ENCODE measurements at places on chromosomes 6 and 20.
A peak's percentile ranks its signal among the peaks of the same experiment; 100 is the strongest.

- no peak for DNase-seq
Measured at GRCh38 chr6:114569669-114570068, 226.8 kb upstream of the HS3ST5 start.

GRCh38 chr20:48686238-48687116 is 141.3 kb downstream of the PREX1 start:
- DNase-seq, result no peak

DNA sequence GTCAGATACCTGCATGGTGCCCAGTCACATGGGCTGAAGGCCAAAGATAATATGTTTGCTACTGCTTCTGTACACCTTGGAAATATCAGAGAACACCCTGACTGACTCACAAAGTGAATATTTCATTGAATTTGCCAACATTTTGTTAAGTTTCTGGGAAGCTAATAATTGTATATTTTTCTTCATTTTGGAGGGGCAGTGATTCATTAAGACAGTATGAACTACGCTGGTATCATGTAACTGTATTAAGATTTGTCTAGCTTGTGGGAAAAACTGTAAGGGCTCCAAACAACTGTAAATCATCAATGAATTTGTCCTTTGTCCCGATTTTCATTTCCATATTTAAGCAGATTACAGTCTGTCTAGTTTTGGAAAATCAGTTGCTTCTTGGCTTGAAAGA is 102.3 kb upstream of the CCN2 start:
- DNase-seq, result no peak

GRCh38 chr6:31529329-31530150 is 778 bp downstream of the MCCD1 start:
- DNase-seq, result no peak

- no peak for DNase-seq
Measured at GRCh38 chr20:19110881-19111460, 101.5 kb upstream of the SLC24A3 start.

- no peak for DNase-seq
Measured at GRCh38 chr6:8337147-8337546, 98.2 kb downstream of the SLC35B3 start.

- DNase-seq, result no peak
Measured at GRCh38 chr6:112956696-112957535, 609.8 kb downstream of the RFPL4B start.

DNA sequence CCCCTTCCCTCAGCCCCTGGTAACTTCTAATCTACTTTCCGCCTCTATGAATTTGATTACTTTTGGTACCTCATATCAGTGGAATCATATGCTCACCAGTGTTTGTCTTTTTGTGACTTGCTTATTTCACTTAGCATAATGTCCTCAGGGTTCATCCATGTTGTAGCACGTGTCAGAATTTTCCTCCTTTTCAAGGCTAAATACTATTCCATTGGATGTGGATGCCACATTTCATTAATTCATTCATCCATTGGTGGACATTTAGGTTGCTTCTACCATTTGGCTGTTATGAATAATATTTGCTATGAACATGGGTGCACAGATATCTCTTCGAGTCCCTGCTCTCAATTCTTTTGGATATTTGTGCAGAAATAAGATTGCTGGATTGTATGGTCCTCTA is 388.6 kb upstream of the SOX4 start:
- DNase-seq, result no peak

DNA sequence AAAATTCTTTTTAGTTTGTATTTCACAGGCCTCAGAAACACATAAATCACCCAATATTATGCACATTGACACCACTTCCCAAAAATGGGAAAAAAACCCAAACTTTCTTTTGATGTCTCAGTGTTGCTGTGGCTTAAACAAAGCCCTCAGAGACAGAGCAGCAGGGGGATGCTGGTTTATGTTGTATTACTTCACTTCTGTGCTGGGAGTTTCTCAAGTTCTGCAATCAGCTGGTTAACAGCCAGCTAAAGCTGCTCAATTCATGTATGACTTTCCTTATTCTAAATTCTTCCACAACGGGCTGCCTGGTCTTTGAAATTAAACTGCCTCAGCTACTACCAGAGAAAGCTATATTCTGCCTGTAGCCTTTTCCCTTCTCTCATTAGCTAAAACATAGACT is 5.6 kb downstream of the FILIP1 start:
- no peak for DNase-seq

- DNase-seq, result no peak
Measured at GRCh38 chr6:165091121-165091785, 218.2 kb downstream of the C6orf118 start.

DNA sequence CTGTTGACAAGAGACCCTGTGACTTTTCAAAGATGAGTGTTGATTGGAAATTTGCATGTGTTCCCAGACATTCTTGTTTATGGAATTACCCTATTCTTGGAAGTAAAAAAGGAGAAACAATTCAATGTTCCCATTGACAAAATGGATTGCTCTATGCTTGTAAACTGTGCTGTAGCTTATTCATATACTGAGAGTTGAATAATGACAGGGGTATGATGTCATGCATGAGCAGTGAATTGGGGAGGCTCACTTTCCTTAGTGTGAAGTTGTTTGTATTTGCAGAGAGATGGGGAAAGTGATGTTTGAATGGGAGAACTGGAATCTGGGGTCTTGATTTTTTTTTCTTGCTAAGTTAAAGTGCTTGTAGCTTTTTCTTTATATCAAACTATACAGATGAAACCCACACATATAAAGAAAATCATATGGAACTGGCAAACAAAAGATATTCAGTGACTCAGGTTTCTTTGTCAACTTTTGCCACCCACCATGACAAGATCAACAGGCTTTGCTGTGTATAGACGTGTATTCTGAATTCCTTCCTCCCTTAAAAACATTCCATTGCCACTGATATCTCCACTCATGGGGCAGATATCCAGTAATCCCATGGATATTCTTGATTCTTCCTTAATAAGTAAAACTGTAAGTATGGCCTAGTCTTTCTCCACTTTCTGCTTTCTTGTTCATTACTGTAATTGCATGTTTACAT is 97.8 kb upstream of the JAG1 start:
- DNase-seq, result no peak

GRCh38 chr6:167936051-167936450 is 61.4 kb upstream of the KIF25 start:
- no peak for DNase-seq

DNA sequence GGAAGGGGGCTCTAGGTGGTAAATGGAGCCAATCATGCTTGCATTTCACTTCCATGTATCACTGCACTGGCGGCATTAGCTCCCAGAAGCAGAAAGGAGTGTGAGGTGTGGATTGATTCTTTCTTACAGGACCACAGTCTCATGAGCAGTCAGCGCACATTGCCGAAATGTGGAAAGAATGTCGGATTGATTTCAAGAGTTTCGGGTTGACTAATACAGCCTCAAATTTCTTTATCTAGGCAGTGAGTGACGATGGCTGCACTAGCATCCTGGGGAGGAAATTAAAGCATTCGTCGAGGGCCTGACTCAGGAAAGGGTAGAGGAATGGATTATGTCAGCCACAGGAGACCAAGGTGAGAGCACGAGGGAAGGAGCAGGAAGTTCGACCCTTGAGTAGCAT is 222.8 kb upstream of the CDYL start:
- DNase-seq, result no peak

- DNase-seq, result no peak
Measured at GRCh38 chr6:86192123-86192522, 549.4 kb upstream of the SYNCRIP start.

- no peak for DNase-seq
Measured at GRCh38 chr20:23277316-23277715, 73.3 kb upstream of the NXT1 start.

GRCh38 chr6:49646130-49646824 is 9.6 kb upstream of the RHAG start:
- DNase-seq, result no peak

DNA sequence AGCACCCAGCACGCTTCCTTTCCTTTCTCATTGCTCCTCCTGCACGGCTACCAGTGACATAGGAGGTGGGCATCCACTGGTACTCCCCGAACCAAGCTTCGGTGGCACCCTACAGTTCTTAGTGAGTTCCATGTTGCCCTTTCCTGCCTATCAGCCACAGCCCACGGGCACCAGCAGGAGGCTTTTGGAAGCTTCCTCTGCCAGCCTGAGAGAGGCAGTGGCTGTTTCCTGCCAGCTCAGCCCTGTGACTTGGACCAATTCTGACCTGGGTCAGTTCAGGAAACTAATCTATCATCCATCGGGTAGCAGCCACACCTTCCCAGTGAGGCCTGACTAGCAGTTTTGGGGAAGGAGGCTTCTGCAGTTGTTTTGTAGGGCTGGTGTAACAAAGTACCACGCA is 176.4 kb upstream of the UST start:
- DNase-seq, result no peak

- DNase-seq, result no peak
Measured at GRCh38 chr6:114064862-114065261, 93.9 kb upstream of the HDAC2 start.

- no peak for DNase-seq
Measured at GRCh38 chr6:14983599-14984518, 262.0 kb upstream of the JARID2 start.

DNA sequence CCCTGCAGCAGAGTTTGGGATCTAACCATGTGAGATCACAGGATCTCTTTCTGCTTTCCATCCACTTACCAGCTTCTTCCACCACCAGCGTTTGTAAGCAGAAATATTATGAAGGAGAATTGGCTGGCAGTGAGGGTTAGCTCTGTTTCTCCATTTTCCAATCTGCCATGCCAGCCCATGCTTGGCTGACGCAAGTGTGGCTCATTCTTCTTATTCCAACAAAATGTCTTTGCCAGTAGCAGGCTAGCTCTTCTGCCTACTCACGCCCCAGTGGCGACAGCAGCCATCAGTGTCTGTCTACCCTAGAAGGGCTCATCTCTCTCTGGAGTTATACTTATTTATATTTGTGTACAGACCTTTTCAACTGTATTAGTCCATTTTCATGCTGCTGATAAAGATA is 286.2 kb downstream of the FARS2 start:
- DNase-seq, result no peak

- no peak for DNase-seq
Measured at GRCh38 chr20:47724396-47724795, 60.9 kb downstream of the SULF2 start.

GRCh38 chr20:46406986-46407670 is 713 bp upstream of the ELMO2 start:
- DNase-seq, result peak; percentile 76

GRCh38 chr20:22861231-22861980 is 173.7 kb upstream of the SSTR4 start:
- DNase-seq, result no peak

- no peak for DNase-seq
Measured at GRCh38 chr6:137883400-137884148, 16.5 kb downstream of the TNFAIP3 start.

DNA sequence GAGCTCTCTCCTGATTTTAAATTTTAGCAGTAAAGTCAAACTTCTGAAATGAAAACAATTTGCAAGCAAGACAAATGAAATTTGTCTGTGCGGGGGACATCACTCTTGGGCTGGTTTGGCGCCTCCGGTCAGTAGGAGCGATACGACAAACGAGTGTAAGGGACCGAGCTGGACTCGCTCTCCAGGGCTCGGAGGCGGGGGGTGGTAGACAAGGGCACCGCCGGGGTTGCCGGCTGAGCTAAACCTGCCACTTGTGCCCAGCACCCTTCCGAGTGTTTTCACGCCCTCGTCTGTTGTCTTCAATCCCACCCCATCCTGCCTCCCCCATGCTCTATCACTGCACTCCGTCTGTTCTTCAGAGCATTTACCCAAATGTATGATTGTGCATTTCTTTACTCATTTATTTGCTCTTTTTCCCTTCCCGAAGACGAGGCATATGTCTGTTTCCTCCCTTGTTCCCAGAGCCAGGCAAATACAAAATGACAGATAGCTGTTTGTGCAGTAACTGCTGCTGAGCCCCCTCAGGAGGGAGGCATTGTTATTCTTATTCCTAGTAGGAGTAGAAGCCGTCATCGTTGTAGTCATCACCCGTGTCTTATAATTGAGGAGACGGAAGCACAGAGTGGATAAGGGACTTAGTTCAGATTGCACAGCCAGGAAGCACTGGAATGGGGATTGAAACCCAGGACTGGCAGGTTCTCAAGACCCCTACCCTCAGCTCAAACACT is 62.8 kb upstream of the APCDD1L start:
- no peak for DNase-seq

DNA sequence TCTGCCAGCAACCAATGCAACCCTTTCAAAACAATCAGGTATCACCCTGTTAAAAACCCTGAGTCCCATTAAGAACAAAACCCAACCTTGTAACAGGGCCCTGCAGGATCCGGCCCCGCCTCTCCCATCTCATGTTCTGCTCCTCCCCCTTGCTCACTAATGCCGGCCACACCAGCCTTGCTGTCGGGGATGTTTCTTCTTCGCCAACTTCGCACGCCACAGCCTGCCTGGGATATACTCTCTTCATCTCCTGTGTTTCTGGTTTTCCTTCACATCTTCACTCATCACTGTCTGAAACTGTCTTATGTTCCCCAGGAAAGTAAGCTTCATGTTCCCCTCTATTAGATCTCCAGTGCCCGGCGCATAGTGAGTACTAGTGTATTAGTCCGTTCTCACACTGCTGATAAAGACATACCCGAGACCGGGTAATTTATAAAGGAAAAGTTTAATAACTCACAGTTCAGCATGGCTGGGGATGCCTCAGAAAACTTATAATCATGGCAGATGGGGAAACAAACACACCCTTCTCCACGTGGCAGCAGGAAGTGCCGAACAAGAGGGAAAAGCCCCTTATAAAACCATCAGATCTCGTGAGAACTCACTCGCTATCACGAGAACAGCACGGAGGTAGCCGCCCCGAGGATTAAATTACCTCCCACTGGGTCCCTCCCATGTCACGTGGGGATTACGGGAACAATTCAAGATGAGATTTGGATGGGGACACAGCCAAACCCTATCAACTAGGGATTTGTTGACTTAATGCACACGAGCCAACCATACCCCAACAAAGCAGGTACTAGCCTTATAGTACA is 5.1 kb downstream of the TP53RK start:
- DNase-seq, result no peak

DNA sequence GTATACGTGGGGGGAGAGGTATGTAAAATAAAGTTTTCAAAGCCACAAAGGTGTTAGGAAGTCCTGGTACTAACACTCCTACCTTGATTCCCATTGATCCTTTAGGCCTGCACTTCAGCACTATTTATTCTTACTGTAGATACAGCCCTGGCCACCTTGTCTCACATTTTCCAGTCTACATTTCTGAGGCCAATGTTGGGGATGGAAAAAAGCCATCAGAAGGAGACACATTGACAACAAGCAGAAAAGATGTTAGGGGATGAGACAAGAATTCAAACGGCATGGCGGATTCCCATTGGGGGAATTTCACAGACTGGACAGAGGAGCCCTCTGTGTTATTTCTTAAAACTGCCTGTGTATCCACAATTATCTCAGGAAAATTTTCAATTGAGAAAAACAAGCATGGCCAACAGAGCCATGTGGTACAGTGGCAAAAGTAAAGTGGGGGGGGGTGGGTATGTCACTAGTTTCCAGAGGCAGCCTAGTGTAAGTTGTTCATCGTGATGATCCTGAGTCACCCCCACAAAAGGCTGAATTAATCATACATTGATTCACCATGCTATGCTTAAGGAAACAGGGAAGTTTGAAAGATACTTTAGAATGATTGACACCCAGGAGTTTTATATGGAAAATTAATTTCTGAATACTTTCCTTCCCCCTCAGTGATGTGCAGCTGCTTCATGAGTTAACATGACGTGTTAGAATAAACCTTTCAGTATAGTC is 40.5 kb downstream of the RREB1 start:
- DNase-seq, result no peak
